Right lung (tissue), 10 donors: ENCODE measurements at places on chromosomes 5 and 9. TPM values are rescaled to one million over a fixed set of nuclear protein-coding genes. Genes with fewer than 3 reads are reported as not detected.

The KCNIP1 gene
- 3.0 TPM for polyA plus RNA-seq

The PAXX gene
- polyA plus RNA-seq = 26.2 TPM

GRCh38 chr9:98222885-98223691, 30.7 kb upstream of the CORO2A start:
- no peak for DNase-seq

The PTGES2 gene
- 25.9 TPM for polyA plus RNA-seq

The FOXD4L6 gene
- polyA plus RNA-seq = not detected

The KCNV2 gene
- 0.19 TPM for polyA plus RNA-seq

DNA sequence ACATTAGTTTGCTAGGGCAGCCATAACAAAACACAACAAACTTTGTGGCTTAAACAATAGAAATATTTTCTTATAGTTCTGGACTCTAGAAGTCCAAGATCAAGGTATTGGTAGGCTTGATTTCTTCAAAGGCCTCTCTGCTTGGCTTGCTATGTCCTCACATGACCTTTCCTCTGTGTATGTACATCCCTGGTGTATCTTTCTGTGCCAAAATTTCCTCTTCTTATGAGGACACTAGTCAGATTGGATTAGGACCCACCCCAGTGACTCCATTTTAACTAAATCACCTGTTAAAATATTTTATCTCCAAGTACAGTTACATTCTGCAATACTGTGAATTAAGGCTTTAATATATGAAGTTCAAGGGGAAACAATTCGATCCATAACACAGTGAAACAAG, 168.9 kb upstream of the CCNH start:
- DNase-seq = no peak

The PITX1 gene
- 0.06 TPM for polyA plus RNA-seq

The CCNI2 gene
- polyA plus RNA-seq = 1.7 TPM

- no peak for DNase-seq
Observed at GRCh38 chr5:80919678-80920196, 40.4 kb upstream of the RASGRF2 start.

DNA sequence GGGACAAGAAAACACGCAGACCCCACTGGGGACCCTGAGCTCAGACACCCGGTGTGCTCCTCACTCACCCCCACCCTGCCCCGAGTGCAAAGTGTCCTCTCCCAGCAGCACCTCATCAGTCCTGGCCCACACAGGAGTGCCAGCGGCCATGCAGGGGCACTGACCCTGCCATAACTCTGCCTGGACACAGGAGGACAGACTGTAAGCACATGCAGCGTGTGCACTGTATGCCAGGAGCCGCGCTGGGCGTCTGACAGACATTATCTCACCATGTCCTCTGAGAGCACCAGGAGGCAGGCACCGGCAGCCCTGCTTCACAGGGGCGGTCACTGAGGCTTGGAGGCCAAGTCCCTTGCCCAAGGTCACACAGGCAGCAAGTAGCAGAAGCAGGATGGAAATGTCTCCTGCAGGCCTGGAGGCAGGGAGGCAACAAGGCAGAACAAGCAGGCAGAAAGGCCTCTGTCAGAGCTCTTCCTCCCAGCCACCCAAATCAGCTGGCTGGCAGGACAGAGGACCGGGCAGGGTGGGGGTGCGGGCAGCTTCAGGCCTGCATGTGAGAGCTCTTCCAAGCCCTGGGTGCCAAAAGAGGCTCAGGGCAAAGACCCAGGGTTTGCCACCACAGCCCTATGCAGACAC, 8.4 kb downstream of the EEIG1 start:
- no peak for DNase-seq

The C9 gene
- polyA plus RNA-seq = 0.15 TPM

- no peak for DNase-seq
Observed at GRCh38 chr9:72575666-72576065, 54.3 kb downstream of the TMC1 start.

GRCh38 chr5:117769877-117770276, 1195.3 kb upstream of the SEMA6A start:
- DNase-seq = no peak

The IZUMO3 gene
- polyA plus RNA-seq = not detected

The SIGMAR1 gene
- polyA plus RNA-seq = 36.8 TPM

The MYOZ3 gene
- polyA plus RNA-seq = 9.7 TPM

- no peak for DNase-seq
Observed at GRCh38 chr9:27423915-27424710, 100.0 kb upstream of the IFNK start.

The AQP7 gene
- polyA plus RNA-seq = 2.8 TPM

- DNase-seq = no peak
Observed at GRCh38 chr9:112044186-112044585, 130.9 kb downstream of the SUSD1 start.

The SHOC1 gene
- 0.27 TPM for polyA plus RNA-seq

The ABHD17B gene
- polyA plus RNA-seq = 24.8 TPM

DNA sequence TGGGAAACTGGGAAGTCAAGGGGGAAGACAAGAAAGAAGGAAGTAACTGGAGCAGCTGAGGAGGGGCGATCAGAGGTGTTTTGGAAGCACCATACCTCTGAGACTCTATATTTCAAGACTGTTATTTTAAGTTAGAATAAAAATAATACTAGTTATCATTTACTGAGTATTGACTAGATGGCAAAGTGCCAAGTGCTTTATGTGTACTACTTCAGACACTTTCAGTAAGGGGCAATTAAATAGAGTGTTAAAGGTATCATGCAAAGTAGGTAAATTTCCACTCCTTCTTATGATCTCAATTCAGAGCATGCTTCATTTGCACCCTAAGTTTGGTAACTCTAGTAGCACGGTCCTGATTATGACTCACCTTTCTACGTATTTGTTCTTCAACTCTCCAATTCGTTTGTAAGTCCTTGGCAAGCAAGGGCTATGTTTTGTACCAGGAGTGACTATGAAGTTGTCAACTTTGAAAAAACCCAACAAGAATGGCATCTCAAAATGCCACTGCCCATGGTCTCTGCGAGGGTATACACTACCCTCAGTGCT, 152.4 kb upstream of the RAPGEF1 start:
- no peak for DNase-seq

The GABRA6 gene
- not detected for polyA plus RNA-seq

The HK3 gene
- 1.0 TPM for polyA plus RNA-seq
